ENCODE measurements at places on chromosomes 3 and 15. TPM values are rescaled to one million over a fixed set of nuclear protein-coding genes. Genes with fewer than 3 reads are reported as not detected.

DNA sequence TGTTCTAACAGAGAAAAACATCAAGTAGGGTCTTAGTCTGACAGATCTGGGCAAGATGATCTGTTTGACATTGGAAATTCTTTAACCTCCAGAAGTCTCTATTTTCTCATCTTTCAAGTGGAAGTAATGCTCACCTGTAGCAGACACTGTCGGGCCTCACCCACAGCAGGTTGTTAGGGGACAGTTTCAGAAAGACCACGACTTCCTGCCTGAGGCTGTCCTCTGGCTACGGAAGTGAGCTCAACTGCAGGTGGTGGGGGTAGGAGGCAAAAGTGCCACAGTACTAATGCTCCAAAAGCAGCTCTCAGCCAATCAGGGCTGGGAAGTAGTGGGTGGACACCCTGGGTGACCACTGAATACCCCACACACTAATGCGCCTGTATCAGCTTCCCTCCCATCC lies 111.4 kb upstream of the TOPAZ1 start:
- no peak for DNase-seq

DNA sequence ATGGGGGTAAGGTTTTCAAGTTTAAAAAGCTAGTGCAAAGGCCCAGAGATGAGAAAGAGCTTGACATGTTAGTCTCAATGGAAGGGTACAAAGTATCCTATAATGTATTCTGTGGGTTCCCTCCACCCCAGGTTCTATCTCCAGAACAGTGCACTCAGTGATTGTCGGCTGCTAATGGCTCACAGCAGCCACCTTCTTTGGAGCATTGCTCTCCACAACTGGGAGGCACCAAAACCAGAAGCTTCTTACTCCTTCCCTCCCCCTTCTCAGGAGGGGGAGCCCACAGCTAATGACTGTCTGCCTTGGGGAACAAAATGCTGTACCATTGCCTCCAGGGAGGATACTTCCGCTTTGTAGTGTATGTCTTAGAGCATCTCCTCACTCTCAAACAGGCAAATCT lies 439.4 kb upstream of the RBMS3 start:
- DNase-seq: no peak

- peak; percentile 38 for DNase-seq
These were observed 29.9 kb upstream of the ST3GAL6 start for GRCh38 chr3:98733053-98733811.

DNA sequence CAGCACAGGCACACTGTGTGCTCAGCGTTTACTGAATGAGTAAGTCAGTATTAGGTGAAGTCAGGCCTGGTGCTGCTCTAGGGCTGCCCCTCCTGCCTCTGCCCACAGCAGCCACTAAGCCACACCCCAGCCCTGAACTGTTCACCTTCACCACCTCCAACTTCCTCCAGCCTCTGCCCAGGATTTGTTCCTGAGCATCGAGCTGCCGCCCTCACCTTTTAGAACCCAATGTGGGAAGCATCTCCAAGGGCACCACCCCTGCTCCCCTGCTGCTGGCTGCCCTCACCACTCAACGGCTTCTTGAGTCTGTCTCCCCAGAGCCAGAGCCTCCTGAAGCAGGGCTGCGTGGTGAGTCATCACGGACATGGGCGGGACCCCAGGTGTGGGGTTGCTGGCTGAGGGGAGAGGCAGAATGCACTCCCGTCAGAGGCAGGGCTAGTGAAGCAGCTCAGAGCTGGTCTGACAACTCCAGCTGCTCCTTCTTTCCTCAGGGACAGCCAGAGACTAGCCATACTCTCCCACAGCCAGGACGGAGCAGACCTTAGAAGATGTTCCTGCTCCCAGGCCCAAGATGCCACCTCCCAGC lies 5.8 kb downstream of the HYAL2 start:
- no peak for DNase-seq

DNA sequence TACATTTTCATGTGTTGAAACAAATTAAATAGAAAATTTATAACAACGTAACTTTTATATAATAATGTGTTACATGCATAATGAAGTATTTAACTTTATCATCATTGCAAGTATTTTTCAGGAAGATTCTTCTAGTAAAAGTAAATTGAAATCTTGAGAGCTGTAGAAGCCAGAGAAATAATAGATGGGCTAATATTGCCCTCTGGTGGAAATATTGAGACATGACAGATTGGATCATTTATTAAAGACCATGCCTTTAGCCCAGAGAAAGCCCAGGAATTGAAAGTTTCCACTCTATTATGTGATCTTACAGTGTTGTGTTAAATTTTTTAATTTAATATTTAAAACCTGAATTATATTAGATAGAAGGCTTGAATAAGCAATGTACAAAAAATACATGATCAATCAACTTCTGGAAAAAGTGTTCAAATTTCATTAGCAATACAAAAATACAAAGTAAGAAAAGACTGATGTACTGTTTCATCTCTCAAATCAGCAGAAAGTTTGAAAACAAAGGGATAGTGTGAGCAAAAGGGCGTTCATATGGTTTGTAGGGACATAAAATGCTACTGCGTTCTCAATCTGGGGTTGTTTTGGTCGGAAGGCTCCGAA lies 52.7 kb upstream of the SPTSSB start:
- DNase-seq: no peak

GRCh38 chr3:15766406-15766805 lies 31.4 kb downstream of the ANKRD28 start:
- DNase-seq: no peak

- DNase-seq: no peak
These were observed 3.0 kb upstream of the SHC4 start for GRCh38 chr15:48966595-48967301.

GRCh38 chr3:101240719-101241399 lies 79.5 kb downstream of the IMPG2 start:
- no peak for DNase-seq

- peak; percentile 40 for DNase-seq
These were observed 434.0 kb downstream of the EPHB1 start for GRCh38 chr3:135229018-135229495.

GRCh38 chr3:189624130-189624529 lies 7.1 kb upstream of the TP63 start:
- no peak for DNase-seq

GRCh38 chr3:131957980-131958379 lies 76.8 kb downstream of the CPNE4 start:
- DNase-seq: no peak

DNA sequence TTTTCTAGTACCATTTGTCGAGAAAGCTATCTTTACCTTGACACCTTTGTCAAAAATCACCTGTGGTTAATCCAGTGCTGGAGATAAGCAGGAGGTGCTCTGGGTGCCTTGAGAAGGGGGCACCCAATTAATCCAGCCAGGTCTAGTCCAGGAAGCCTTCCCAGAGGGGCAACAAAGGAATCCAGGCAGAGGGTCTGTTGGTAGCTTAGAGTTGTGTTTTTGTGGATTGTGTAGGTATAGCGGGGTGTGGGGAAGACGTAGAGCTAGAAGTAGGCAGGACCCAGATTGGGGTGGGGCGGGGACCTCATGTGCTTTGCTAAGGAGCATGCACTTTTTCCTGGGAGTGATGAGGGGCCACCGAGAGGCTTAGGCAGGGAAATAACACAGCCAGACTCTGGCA lies 6.0 kb upstream of the PIGZ start:
- DNase-seq: no peak

GRCh38 chr3:143068059-143068458 lies 51.5 kb upstream of the CHST2 start:
- no peak for DNase-seq

DNA sequence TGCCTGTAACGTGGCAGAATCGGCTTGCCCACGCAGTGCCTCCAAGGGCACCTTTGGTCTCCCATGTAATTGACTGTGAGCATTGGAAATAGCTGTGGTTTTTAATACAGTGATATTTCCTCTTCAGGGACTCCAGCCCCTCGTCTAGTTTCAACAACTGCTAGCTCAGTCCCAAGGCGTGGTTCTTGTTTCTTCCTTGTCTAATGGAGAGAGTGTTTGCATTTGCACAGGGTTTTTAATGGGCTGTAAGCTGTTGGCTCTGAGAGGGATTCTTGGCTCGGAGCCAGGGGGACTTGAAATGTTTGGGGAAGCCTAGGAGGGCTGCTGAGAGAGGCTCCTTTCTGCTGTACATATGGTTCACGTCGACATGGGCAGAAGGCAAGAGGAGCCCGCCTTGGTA lies 86.2 kb downstream of the THSD4 start:
- DNase-seq: no peak

GRCh38 chr3:54034971-54035370 lies 87.4 kb upstream of the CACNA2D3 start:
- no peak for DNase-seq

Gene ADAMTS7
- 41.2 TPM for total RNA-seq

Gene PLCB2
- total RNA-seq: 7.5 TPM

Gene FBXW12
- total RNA-seq: not detected

Gene NEDD4
- total RNA-seq: 11.3 TPM

Gene LMAN1L
- total RNA-seq: 33.8 TPM

Gene GP5
- total RNA-seq: not detected

Gene ZBTB20
- total RNA-seq: 79.3 TPM
